ENCODE measurements at places on chromosomes 3 and 15.
A peak's percentile ranks its signal among the peaks of the same experiment; 100 is the strongest.

- no peak for DNase-seq
Measured at GRCh38 chr15:31465083-31465955, 138.7 kb downstream of the KLF13 start.

DNA sequence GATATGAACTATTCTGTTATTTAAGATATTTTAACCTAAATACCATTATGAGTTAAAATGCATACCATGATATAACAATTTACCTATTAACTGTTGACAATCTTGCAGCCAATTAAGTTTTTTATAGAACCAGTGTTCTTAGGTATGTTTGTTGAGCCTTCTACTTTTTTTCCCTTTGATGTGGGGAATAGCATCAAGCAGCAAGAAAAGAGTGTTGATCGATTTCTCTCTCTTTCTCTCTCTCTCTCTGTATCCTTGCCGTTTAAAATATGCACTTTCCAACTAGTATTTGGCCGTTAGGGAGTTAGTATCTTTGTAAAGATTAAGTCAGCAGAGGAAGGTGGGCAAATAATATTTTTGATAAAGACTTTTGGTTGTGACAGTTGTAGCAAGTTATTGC, 5.9 kb downstream of the CHD2 start:
- DNase-seq: no peak

GRCh38 chr15:79130535-79131130, 40.1 kb upstream of the RASGRF1 start:
- DNase-seq: no peak

DNA sequence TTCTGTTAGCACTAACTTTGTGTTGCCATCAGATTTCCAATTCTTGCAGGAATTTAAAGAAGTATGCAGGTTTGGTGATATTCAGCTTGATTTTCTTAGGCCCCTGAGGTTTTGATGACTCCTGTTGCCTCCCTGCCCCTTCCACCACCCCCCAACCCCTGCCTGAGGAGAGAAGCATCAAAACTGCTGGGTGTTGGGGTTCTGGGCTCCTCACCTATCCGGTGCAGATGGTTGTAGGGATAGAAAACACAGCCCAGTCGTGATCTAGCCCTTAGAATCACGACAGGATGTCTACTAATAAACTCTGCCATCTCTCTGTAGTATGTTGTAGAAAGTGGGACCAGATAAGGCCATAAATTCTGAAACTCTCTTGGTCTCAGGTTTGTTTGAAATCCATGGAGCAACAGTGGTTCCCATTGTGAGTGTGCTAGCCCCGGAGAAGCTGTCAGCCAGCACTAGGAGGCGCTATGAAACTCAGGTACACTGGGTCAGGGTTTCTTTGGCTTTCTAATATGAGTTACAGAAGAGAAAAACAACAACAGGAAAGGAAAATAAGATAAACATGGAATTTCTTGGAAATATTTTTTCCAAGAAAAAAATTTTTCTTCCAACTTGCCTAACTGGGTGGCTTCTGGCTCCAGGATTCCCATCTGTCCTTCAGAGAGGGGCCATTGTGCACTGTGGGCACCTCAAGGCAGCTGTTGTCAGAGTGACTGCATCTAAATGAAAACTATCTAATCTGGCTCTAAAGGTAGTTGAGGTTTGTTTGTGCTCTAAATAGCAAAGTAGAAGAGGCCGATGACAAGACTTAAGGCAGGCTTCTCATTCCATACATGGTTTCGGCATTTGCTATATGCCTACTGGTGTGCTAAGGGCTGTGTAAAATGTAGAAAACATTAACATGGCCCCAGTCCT, 8.7 kb downstream of the SRP14 start:
- peak; percentile 59 for DNase-seq

DNA sequence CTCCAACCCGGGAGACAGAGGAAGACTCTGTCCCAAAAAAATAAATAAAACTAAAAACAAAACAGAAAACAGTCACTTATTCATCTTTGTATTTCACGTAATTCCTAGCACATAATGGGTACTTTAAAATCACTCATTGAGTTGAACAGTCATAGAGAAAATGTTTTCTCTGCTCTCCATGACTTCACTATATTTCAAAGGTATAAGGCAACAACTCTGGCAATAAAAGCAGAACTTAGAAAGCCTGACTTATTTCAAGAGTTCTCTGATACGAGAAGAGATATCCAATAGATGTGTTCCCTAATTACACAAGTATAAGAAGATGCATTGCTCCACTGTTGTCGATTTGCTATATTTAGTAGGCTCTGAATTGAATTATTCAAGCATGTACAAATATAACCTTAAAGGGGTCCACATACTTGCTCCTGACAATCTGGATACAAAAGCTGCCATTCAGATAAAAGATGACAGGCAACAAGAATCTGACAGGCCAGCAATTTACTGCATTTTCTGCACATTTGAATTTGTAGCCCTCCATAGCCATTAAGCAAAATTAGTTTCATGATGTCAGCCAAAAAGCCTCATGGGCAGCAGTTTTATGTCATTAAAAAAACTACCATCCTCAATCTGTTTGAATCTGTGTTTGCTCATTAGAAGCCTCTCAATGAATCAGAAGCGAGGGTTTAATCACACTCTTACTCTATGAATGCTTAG, 47.9 kb downstream of the PEAK1 start:
- DNase-seq: no peak

- DNase-seq: no peak
Measured at GRCh38 chr3:188026191-188026968, 127.6 kb upstream of the LPP start.

- DNase-seq: no peak
Measured at GRCh38 chr15:48962662-48963523, 826 bp downstream of the SHC4 start.

GRCh38 chr15:49154799-49155109, 645 bp downstream of the COPS2 start:
- no peak for DNase-seq

DNA sequence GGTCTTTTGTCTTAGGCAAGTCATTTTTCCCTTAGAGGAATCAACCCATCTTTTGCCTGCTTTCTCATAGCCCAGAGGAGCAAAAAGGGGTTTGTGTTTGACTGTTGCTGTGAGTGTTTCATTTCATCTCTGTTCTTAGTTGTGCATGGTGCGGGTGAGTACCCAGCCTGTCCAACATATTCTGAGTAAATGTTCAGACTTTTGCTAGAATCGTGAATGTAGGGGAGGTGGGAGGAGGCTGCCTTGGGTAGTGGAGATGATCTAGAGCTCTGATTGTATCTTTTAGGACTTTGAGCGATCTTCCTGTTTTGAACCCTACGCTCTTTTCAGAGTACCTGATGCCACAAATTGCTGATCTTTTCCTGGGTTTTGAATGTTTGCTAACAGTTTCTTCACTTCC, 123.1 kb downstream of the ZNF609 start:
- DNase-seq: no peak

DNA sequence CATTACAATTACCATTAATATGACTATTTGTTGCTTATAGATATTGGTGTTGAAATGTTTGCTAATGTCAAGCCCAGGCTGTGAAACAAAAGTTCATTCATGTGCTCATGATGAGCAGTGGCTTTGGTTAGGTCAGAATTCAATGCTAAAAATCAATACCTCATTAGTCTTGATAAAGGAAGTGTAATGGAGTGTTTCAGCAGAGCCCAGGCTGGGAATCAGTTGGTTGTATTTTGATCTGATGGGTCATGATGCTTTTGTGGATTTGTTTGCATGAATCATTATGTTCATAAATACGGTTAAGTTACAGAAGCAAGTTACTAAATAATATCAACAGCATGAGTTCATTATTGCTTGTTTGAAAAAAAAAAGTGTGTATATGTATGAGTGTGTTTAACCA, 13.6 kb upstream of the ZNF774 start:
- no peak for DNase-seq

GRCh38 chr3:86938416-86939105, 52.4 kb downstream of the VGLL3 start:
- DNase-seq: no peak

- no peak for DNase-seq
Measured at GRCh38 chr3:1235526-1236120, 142.8 kb downstream of the CNTN6 start.

DNA sequence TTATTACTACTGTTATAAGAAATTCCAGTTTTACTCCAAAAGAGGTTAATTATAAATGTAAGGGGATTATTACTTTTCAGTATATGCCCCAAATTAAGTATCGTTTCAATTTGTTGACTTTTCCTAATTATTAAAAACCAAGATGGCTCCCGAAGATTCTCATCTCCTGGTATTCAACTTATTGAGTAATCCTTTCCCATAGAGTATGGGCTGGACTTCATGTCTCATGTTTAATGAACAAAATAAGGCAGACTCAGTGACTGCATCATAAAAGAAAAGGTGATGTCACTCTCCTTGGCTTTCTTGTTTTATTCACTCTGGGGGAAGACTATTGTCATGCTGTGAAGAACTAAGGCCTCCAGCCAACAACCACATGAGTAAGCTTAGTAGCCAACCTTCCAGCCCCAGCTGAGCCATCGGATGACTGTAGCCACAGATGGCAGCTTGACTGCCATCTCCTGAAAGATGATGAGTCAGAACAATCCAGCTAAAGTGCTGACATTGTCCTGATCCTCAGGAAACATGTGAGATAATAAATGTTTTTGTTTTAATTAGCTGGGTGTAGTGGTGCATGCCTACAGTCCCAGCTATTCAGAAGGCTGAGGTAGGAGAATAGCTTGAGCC, 17.3 kb downstream of the IGF2BP2 start:
- DNase-seq: peak; percentile 22

DNA sequence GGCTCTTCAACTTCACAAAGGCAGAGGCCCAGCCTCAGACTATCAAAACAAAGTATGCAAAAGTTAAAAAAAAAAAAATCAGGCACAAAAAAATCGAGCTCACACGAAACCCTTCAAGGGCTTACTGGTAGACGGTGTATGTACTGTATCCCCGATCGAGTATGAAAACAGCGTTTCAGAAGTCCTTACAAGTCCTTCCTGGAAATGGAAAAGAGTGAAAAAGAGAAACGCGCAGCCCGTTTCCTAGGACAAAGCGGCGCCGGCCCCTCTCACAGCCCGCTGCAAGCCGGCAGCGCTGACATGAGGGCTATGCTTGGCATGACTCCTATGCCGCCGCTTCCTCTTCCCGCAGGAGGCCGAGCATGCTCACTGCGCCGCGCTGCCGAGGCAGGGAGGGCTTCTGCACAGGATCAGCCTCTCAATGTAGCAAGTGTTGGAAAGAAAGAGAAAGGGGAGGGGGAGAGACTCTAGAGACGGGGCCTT, at the start of gene VGLL4:
Gene VGLL4, minus strand, starts transcription at position 311 of the 483 bp plus-strand sequence. CDS start 397 bp downstream, outside the sequence.
- DNase-seq: peak; percentile 80

- DNase-seq: no peak
Measured at GRCh38 chr3:187369089-187369447, 883 bp downstream of the RTP4 start.

- no peak for DNase-seq
Measured at GRCh38 chr15:45594319-45594718, 7.1 kb downstream of the BLOC1S6 start.

- no peak for DNase-seq
Measured at GRCh38 chr3:107239703-107240102, 137.5 kb upstream of the CCDC54 start.

GRCh38 chr3:135242285-135242684, 447.2 kb downstream of the EPHB1 start:
- no peak for DNase-seq

- no peak for DNase-seq
Measured at GRCh38 chr15:32119286-32119685, 89.0 kb downstream of the CHRNA7 start.

DNA sequence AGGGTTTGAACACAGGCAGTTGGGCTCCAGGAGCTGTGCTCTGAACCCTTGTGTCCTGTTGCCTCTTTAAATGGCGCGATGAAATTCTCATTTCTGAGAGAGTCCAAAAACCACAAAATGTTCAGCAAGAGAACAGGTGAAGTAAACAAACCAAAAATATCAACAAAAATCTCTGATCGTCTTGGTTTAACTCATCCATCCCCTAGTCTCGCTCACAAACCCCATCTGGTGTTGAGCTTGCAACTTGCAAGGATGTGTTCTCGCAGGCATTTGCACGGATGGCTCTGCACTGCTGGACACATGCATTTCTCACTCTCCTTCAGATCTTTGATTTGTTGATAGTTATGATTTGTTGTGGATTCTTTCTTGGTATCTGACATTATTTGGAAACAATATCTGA, 31.1 kb downstream of the FAH start:
- DNase-seq: peak; percentile 19

DNA sequence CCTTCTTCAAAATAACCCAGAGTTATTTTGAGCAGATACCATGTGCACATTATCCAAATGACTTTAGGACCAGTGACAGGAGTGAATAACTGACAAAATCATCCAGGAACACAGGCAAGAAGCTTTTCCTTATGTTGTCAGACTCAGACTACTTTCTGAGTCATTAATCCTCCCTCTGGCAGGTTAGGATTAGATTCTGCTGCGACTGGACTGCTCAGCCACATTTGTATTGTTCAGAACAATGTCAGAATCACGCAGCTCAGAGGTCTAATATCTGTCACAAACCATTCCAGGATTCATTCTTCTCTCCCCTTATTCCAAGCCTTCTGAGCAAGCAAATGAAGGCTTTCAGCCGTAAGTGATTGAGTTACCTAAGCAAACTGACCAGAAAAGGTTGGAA, 34.8 kb upstream of the FAM174B start:
- no peak for DNase-seq

DNA sequence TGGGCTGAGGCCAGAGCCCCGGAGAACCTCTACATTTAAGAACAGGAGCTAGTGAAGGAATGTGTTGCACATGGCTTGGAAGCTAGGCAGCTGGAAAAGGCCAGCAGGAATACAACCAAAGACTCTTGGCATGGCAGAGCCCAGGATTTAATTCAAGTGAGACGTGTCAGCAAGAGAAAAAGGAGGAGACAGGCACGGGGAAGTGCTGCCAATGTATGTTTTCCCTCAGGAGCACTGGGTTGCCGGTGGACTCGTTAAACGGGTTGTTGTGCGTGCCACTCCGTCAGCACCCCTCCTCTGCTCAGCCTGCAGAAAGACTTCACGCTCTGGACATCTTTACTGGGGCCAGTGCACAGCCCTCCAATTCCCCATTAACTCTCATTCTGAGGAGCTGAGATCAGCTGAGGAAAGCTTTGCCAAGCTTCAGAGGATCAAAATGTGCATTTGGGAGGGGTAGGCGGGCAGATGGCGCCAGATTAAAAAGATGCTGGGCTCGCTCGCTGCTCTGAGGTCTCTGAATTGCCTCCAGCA, 103.7 kb downstream of the PDZRN3 start:
- DNase-seq: no peak

DNA sequence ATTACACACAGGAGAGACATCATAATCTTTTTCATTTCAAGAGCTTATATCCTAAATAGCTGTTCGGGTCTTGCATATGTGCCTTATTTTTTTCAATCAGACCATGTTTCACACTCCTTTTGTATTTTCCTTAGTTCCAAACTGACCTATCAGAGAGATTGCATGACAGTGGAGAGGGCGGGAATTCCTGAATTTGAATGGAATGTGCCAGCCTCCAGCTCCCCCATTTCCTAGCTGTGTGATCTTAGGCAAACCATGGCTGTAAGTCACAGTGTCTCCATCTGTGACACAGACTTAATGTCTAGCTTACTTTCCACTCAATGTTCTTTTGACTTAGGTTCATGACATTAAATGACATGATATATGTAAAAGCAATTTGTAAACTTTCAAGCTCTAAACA, 62.0 kb upstream of the CSTA start:
- DNase-seq: no peak

GRCh38 chr3:170536712-170537111, 49.2 kb downstream of the SLC7A14 start:
- no peak for DNase-seq
